Liver (tissue), 10 donors: ENCODE measurements at places on chromosomes 1 and 21.

- DNase-seq: no peak
Observed at GRCh38 chr1:30650968-30651320, 72.4 kb downstream of the MATN1 start.

DNA sequence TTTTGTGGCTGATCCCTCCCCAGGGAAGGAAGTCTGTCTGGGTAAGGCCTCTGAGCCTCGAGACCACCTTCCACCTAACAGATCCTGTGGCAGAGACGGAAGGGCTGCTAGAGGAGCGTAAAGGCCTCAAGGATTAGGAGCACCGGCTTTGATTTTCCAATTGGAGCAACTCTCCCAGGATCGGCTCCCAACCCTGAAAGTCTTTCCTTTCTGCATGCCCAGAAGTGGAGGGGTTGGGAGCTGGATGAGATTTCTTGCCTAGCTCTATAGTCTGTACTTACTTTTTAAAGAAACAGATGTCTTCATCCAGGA, 41.4 kb downstream of the ELK4 start:
- no peak for DNase-seq

DNA sequence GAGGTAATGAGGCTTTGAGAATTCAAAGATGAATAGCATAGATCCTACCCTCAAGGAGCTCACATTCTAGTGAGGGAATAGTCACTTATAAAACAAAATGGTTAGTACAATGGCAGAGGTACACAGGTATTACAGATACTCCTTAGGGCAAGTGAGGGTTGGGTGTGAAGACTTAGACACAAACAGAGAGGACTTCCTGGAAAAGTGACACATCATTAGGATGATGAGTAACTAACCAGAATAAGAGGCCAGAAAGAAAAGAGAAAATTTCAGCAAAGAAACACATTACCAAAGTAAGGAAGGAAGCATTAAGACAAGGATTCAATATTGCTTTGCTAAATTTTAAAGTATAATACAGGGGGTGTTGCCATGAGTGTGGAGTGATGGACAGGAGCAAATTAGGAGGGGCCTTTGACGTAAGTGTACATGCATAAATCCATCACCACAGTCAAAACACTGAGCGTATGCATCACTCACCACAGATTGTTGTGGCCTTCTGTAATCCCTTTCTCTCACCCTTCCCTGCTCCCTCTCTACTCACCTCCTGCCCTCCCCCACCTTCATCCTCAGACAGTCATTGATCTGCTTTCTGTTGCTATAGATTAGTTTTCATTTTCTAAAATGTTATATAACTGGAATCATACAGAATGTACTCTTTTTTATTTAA, 7.9 kb downstream of the CD53 start:
- no peak for DNase-seq

DNA sequence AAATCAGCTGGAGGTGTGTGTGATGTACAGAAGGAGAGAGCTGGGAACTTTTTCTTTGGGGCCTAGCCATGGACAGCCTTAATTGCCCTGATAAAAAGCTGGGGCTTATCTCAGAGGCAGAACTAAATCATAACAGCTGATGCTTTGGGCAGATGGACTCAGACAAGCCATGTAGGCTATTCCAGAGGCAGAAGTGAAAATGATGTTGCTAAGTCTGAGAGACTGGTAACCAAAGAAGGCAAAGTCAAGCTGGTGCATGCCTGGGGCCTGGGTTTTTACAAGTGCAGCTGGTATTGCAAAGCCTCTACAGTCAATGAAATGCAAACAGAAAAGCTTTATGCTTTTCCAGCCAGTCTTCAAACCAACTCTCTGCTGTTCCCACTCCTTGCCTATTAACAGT, 39.0 kb upstream of the LMX1A start:
- DNase-seq: no peak

- DNase-seq: no peak
Observed at GRCh38 chr21:45826676-45827301, 154.8 kb upstream of the COL6A1 start.

GRCh38 chr1:212930986-212931678, 19.2 kb upstream of the VASH2 start:
- no peak for DNase-seq

GRCh38 chr1:39539252-39539790, 37.3 kb downstream of the PABPC4 start:
- peak; percentile 57 for DNase-seq

- DNase-seq: no peak
Observed at GRCh38 chr1:84642774-84643173, 47.5 kb downstream of the SSX2IP start.

DNA sequence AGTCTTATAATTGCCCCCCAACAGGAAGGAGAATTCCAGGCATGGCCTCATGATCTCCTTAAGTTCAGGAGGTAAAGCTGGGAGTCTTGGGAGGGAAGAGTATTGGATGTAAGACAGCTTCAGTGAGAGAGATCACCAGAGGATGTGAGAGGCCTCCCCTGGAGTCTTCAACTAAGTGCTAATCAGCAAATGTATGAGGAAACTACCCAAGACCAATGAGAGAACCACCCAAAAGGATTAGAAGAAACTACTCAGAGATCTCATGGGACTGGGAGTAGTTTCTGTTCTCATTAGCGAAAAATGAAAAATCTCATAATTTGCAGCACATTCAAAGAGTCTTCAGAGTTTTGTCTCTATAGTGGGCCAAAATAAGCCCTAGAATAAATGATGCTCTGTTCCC, 36.6 kb upstream of the WNT2B start:
- DNase-seq: no peak

DNA sequence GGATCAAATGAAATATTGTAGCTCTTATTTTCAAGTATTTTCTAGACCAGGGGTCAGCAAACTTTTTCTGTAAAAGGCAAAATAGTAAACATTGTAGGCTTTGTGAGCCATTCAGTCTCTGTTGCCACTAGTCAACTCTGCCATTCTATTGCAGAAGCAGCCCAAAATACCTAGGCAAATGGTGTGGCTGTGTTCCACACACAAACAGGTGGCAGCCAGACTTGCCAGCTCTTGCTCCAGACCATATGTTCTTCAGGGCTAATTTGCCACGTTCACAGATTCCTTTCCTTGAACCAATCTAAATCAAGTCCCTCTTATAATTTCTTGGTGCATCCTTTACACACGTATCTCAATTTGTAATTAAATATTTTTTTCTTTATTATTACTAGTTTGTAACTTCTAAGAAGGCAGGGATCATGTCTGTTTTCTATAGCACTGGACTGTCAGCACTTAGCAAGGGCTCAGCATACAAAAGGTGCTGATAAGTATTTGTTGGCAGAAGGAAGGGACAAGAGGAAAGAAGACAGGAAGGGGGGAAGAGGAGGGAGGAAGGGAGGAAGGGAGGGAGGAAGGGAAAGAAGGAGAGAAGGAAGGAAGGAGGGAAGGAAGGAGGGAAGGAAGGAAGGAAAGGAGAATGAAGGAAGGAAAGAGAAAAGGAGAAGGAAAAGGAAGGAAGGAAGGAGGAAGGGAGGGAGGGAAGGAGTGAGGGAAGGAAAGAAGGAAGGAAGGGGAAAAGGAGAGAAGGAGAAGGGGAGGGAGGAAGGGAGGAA, 106.5 kb upstream of the EDEM3 start:
- DNase-seq: no peak

DNA sequence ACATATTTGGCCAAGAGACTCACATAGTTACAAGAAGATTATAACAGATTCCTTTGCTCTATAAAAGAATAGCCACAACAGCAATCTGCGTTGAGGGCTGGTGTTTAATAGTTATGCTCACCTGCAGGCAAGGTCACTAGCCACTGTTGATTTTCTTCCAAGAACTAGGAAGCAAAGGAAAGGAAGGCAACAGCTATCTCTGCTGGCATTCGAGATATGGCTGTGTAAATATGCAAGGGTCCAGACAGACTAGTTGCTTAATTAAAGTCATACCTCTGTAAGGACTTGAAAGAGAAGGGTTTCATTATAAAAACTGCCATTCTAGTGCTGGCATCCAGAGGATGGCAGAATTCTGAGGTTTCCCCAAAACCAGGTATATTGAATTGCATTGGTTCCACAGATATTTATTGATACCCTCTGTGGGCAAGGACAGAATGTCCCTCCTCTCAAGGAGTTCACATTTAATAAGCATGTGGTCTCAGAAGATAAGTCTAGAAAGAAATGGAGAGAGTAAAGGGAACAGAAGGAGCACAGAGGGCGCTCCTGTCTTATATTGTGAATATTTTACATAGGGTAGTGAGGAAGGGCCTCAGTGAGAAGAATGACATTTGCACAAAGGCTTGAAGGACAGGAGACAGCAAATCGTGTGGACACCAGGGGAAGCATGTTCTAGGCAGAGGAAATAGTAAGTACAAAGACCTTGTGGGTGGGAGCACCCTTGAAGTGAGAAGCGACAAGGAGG, 23.6 kb upstream of the PLEKHA6 start:
- DNase-seq: no peak

DNA sequence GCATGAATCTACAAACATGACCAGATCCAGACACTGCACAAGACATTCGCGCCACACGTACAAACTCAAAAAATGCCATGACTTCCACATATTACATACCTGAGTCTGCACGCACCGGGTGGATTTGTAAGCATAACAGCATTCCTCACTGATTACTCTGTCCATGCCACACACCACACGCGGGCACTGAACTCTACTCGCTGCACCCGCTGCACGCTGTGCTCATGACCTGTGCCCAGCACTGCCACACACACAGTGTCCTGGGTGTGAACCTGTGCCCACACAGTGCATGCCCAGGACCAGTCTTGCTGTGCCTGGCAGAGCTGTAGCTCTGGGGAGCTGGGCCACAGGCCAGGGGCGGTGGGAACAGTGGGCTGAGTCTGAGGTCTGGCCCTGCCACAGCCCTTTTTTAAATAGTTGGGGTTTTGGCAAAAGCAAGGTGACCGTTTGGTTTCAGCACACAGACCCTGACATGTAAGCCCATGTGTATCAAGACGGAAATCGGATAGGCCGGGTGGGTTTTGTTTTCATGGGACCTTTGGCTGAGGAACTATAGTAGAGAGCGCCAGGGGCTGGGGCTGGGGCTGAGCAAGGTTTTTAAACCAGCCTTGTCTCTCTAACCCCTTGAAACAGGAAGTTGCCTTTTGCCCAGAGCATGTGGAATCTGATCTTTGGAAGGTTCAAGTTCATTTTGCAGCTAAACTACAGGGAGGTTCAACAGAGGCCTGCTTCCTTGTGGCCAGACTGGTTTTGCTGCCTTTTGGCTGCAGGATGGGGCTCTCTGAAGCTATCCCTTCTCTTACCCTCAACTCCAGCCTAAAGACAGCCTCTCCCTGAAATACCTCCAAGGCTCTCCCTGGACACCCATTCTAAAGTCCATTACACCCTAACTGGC, 12.3 kb upstream of the GOLT1A start:
- DNase-seq: no peak

GRCh38 chr1:119632103-119632490, 16.0 kb downstream of the ZNF697 start:
- DNase-seq: no peak

DNA sequence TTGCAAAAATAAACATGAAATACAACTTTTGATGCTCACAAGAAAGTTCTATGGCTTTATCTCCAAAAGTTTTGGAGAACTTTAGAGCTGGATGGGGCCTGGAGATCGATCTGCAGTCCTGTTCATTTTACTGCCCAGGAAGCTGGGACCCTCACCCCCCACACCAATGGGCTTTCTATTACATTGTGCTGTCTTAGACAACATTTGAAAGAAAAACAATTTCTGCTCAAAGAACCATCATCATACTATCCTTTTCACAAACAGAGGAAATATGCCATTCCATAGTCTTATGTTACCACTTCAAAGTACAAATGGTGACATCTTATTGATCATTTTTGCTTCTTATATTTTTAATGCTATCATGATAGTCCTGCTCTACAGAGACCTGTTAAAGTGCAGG, 2.0 kb upstream of the HNRNPU start:
- DNase-seq: no peak

GRCh38 chr1:109617291-109617801, 2.1 kb downstream of the GNAT2 start:
- DNase-seq: no peak

DNA sequence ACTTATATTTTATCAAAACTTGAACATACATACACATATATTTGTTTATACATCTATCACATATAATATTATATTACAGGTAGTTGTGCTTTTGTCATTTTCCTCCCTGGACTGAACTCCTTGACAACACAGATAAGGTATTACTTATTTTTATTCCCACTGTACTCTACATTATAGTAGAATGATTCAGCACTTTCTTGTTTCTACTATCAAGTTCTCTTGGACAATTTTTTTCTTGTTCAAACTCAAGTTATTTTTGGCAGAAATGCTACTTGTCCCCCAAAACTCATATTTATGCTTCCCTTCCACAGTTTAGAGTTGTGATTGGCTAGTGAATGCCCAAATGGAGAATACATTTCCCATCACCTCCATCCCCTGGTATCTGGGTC, 10.8 kb upstream of the PTPRC start:
- no peak for DNase-seq

DNA sequence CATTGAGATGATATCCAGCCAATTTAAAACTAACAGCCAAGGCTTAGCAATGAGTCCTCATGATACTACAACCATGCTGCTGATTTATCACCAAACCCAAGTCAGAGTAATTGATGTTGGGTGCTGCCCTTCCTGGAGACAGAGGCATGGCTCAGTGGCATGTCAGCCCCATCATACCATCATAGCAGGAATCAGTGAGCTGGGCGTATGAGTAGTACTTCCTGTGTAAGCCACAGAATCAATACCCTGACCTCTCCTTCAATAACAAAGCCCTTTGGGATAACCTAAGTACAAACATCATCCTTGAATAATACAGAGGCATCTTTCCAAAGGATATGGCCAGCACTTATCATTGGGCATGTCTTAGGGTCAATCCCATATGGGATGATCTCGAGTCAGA, 3.0 kb upstream of the LCE1E start:
- DNase-seq: no peak

GRCh38 chr1:226776066-226776465, 37.0 kb upstream of the ITPKB start:
- no peak for DNase-seq
